ENCODE measurements at places on chromosomes 13 and 19. TPM values are rescaled to one million over a fixed set of nuclear protein-coding genes. Genes with fewer than 3 reads are reported as not detected.

Gene CACNA1A
- 0.21 TPM for total RNA-seq

Gene MIA
- total RNA-seq: not detected

Gene OR10H1
- total RNA-seq: not detected

Gene ZNF628
- total RNA-seq: 3.5 TPM

Gene CDADC1
- 4.6 TPM for total RNA-seq

Gene PDE4A
- 7.2 TPM for total RNA-seq

Gene LIM2
- 0.21 TPM for total RNA-seq

Gene TMEM238
- total RNA-seq: 1.9 TPM

Gene SIPA1L3
- total RNA-seq: 12.8 TPM

Gene FUT2
- not detected for total RNA-seq

Gene GGACT
- 1.5 TPM for total RNA-seq

Gene CALM3
- total RNA-seq: 199 TPM

Gene SLC25A30
- 23.7 TPM for total RNA-seq

Gene SPRY2
- total RNA-seq: 3.1 TPM

Gene SLC1A5
- total RNA-seq: 5.5 TPM

Gene MRPL4
- 14.9 TPM for total RNA-seq

Gene SIGLEC8
- total RNA-seq: not detected

Gene CD37
- 229 TPM for total RNA-seq

Gene SYCN
- not detected for total RNA-seq

Gene KBTBD6
- 4.2 TPM for total RNA-seq

Gene FFAR1
- total RNA-seq: 1.9 TPM

Gene DHDH
- 0.21 TPM for total RNA-seq

Gene ZNF154
- total RNA-seq: 5.5 TPM

Gene CKM
- not detected for total RNA-seq

Gene CBARP
- total RNA-seq: not detected

Gene TEX26
- not detected for total RNA-seq

Gene MBD3L2
- total RNA-seq: not detected

Gene PRMT1
- 51.1 TPM for total RNA-seq

Gene IL11
- total RNA-seq: 0.10 TPM

Gene CYP2A6
- not detected for total RNA-seq

Gene SSC5D
- total RNA-seq: 0.10 TPM

Gene ELF1
- total RNA-seq: 410 TPM

Gene PLEKHA4
- 1.3 TPM for total RNA-seq

Gene ZNF208
- 3.1 TPM for total RNA-seq

Gene TJP3
- 5.7 TPM for total RNA-seq

Gene ANKRD24
- total RNA-seq: 0.10 TPM

Gene TLE6
- not detected for total RNA-seq

Gene ZC3H4
- 10.4 TPM for total RNA-seq

Gene HAUS5
- 6.0 TPM for total RNA-seq

Gene ZNF610
- 0.52 TPM for total RNA-seq

Gene DLEU7
- total RNA-seq: 0.84 TPM

Gene SPACA6
- 1.8 TPM for total RNA-seq

Gene PSG2
- total RNA-seq: not detected

Gene PDX1
- total RNA-seq: not detected

Gene PGLYRP2
- not detected for total RNA-seq

Gene RDH8
- total RNA-seq: 0.10 TPM

Gene LRRC63
- 0.21 TPM for total RNA-seq

Gene CHAMP1
- total RNA-seq: 6.2 TPM

Gene UFM1
- total RNA-seq: 110 TPM

Gene KCTD4
- not detected for total RNA-seq

Gene ZNF585A
- 8.2 TPM for total RNA-seq
